ENCODE measurements at places on chromosomes 1 and 21. TPM values are rescaled to one million over a fixed set of nuclear protein-coding genes. Genes with fewer than 3 reads are reported as not detected.

Gene CASQ1
- polyA plus RNA-seq: 0.48 TPM

Gene AMPD1
- not detected for polyA plus RNA-seq

Gene EXOSC10
- polyA plus RNA-seq: 21.6 TPM

Gene LCE3E
- not detected for polyA plus RNA-seq

Gene FAM72B
- polyA plus RNA-seq: 1.4 TPM

Gene PPM1J
- not detected for polyA plus RNA-seq

Gene MROH7
- polyA plus RNA-seq: 2.4 TPM

Gene RXFP4
- not detected for polyA plus RNA-seq

Gene PLA2G2F
- polyA plus RNA-seq: not detected

Gene VTCN1
- polyA plus RNA-seq: 0.48 TPM

Gene CDK18
- polyA plus RNA-seq: 22.0 TPM

Gene CD2
- polyA plus RNA-seq: 9.8 TPM

Gene SMCP
- not detected for polyA plus RNA-seq

Gene CFHR4
- not detected for polyA plus RNA-seq

Gene RBBP5
- polyA plus RNA-seq: 4.7 TPM

Gene LRRC38
- polyA plus RNA-seq: not detected

Measured in stomach (tissue), 19 donors.